NCI-H1930 (cell line): ENCODE measurements at places on chromosomes 6 and 20.

GRCh38 chr6:140463312-140463710 is 1088.9 kb upstream of the CITED2 start:
- no peak for DNase-seq

GRCh38 chr6:221531-222349 is 70.5 kb upstream of the DUSP22 start:
- no peak for DNase-seq

GRCh38 chr20:17664025-17664633 is 17.9 kb downstream of the RRBP1 start:
- no peak for DNase-seq

- DNase-seq = no peak
Measured at GRCh38 chr6:13425270-13425873, 62.0 kb downstream of the GFOD1 start.

GRCh38 chr6:12504325-12504966 is 212.1 kb upstream of the PHACTR1 start:
- no peak for DNase-seq

- no peak for DNase-seq
Measured at GRCh38 chr6:106823058-106823457, 151.5 kb downstream of the CD24 start.

DNA sequence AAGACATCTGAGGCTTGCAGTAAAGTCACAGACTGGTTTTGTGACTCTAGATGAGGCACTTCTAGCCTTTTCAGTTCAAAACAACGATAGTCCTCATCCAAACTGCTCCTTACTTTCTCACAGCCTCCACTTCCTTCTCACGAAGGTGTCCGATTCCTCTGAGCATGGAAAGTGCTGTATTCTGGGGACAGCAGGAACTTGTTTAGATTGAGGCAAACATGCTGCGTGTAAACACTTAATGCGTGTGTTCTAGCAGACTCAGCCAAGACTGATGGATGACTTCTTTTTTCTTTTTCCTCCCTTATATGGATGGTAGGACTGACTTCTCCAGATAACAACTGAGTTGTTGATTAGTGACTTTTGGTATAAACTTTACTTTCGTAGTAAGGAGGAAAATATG is 80.2 kb upstream of the PRDM1 start:
- no peak for DNase-seq

DNA sequence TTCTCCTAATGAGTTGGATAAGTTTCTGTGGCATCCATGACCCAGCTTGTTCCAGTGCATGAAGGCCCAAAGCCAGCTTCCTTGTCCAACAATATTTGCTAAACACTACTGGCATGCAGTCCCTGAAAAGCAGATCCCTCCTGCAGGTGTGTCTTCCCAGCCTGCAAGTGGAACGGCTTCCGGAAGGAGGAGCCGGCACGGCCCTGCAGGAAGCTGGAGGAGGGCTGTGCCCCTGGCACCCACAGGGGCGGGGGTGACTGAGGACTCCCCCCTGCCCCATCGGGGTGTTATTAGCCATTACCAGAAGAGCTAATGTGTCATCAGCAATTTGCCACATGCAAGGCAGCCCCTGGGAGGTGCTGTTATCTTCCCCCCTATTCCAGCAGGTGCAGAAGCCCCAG is 27.4 kb downstream of the NPEPL1 start:
- no peak for DNase-seq

- no peak for DNase-seq
Measured at GRCh38 chr6:117928833-117929232, 21.8 kb downstream of the SLC35F1 start.

DNA sequence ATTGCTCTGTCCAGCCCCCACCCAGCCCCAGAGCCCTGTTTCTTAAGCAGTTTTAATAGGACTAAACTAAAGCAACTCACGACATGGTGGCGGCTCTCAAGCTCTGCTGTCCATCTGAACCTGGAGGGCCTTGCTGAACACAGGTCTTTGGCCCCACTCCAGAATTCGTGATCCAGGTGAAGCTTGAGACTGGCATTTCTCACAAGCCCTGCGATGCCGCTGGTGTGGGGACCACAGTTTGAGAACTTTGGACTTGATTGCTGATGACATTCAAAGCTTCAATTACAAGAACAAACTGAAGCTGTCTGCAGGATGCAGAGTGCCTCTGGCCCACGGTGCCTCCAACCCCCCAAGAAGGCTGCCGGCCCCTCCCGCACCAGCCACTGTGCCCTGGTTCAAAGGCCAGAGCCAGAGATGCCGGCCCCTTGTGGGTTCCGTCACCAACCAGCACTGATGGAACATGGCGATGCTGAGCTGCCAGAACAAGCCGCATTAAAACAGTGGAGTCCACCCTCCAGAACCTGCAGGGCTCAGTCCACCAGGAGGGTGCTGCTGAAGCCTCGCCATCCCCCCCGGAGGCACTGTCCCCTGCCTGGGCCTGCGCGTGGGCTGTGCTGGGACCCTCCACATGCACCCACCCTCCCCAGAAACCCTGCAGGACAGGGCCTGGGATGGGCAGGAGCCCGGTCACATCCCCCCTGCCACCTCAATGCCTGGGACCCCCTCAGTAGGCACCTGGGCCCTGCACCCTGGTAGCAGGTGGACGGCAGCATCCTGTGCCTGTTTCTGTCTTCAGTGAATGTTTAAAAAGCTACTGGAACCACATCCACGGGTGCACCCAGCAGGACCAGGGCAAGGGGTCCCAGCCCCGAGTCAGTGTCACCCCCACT is 101.1 kb downstream of the PSMB1 start:
- DNase-seq = no peak

DNA sequence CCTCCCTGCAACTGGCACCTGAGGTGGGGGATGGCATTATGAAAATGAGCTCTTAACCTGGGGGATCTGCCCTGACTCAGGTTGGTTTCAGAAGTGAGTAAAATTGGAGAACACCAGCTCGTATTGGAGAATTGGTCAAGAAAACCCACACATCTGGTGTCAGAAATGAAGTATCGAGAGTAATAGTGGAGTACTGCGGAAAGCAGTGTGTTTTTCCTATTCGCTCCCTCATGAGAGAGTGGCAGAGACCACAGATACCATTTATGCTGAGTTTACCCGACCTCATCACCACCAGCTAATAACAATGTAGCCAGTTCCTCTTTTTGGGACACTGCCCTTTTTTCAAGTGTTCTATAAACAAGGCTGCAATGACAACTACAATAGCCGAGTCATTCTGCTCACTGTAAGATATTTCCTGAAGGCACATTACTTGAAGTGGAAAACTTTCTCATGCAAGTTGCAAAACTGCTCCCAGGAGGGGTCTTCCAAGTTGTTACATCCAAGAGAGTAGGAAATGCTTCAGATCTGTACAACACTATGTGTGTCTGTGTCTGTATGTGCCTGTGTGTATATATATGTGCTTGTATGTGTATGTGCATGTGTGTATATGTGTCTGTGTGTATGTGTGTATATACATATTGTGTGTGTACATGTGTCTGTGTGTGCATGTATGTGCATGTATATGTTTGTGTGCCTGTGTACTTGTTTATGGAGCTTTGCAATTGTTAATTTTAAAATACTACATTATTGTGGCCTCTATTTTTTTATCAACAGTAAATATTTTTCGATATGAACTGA is 106.0 kb upstream of the CST7 start:
- no peak for DNase-seq

DNA sequence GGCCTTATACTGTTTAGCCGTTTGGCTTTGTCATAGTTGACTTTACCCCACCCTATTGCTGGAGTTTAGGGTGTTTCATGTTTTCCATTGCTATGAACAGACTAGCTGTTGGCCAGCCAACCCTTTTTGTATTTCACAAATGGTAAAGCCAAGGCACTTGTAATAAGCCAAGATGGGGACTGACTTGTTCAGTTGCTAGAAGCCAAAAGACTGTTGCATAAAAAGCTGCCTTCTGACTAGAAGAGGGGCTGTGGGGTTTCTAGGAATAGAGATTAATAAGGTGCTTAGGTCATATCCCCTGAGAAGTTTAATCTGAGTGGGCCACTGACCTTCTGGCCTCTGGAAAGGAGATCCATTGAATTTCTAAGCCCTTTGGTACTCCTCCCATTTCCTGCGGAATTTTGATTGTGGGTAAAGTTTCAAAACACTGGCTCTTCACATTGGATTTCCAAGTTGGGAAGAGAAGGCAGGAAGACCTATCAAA is 211.1 kb downstream of the PLCB4 start:
- no peak for DNase-seq

- DNase-seq = no peak
Measured at GRCh38 chr6:142167071-142167470, 20.0 kb downstream of the VTA1 start.

GRCh38 chr6:83252719-83253118 is 59.6 kb downstream of the RWDD2A start:
- DNase-seq = no peak

DNA sequence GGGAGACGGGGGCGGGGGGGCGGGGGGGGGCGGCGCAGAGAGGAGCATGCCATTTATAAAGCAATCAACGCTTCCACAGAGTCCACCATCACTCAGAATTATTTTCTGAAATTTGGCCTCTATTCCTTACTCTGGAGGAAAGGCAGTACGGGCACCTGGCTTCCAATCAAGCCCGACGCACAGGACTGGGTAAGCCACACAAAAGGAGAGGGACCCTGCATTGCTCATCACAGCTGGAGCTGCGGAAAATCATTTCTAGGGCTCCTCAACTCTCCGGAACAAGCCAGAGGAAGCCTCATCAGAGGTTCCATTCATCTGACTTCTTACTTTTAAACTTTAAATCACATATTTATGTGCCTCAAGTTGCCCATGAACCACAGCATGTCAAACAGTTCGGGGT is 55.9 kb downstream of the TTI1 start:
- DNase-seq = no peak

- DNase-seq = no peak
Measured at GRCh38 chr6:13268913-13269518, 59.3 kb downstream of the TBC1D7 start.

DNA sequence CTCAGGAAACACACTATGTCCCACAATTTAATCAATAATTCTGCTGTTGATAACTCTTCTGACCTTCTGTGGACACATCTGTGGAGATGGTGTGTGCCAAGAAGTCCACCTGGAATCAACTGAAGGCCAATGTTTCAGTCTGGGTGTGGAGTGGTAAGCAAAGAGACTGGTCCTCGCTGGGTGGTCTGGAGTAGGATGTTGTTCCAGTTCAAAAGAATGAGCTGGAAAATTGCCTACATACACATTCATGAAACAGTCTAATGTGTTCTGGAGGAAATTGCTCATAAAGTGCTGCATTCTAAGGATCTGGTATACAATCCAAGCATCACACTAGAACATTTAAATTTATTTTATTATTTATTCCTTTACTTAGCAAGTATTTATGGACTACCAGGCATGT is 33.9 kb upstream of the TBX18 start:
- DNase-seq = no peak

GRCh38 chr20:18188434-18188833 is 50.8 kb downstream of the KAT14 start:
- DNase-seq = no peak

DNA sequence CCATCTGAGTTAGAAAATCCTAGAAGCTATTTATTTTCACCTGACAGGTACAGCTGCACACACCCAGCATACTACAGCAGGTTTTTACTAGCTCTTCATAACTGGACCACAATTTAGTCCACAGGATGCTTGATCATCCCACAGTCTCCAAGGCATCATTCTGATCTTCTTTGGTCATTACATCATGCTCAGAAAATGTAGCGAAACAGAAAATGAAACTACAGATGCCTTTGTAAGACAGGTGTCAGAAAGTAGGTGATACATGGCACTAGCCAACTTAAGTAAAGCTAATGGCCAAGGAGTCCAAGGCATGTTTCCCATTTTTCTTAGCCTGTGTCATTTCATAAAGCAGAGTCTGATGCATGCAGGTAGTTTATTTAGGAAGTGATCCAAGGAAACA is 102.3 kb downstream of the HTR1B start:
- no peak for DNase-seq

DNA sequence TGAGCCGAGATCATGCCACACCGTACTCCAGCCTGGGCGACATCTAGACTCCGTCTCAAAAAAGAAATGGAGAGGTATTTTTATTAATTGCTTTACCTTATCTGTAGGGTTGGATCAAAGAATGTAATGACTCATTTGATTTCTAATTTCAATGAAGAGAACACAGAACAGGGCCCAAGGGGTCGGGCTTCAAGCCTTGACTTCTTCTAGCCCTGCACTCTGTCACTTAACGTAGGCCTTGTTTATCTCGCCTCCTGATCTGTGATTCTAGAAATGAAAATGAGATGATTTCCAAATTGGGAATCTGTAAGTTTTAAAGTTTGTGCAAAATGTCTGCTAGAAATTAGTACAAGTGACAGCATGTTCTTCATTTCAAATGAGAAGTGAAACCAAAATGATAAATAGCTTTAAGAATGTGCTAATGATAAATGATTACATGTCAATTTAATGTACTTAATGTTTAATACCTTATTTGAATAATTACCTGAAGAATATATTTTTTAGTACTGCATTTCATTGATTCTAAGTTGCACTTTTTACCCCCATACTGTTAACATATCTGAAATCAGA is 180.5 kb downstream of the SLC16A10 start:
- DNase-seq = no peak

DNA sequence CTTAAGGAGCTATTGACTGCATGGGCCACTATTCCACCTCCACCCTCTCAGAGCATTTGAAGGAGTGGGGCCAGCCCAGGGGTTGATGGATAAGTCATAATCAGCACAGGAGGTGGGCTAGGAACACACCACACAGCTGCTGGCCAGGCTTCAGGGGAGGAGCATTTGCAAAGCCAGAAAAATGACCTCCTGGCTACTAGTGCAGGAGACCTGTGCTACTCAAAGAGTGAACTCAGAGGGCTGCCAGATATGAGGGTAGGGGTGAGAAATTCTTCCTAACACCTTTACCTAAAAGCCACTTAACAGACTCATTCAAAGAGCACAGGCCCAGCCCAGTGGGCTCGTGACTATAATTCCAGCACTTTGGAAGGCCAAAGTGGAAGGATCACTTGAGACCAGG is 210.8 kb downstream of the TBXT start:
- no peak for DNase-seq

DNA sequence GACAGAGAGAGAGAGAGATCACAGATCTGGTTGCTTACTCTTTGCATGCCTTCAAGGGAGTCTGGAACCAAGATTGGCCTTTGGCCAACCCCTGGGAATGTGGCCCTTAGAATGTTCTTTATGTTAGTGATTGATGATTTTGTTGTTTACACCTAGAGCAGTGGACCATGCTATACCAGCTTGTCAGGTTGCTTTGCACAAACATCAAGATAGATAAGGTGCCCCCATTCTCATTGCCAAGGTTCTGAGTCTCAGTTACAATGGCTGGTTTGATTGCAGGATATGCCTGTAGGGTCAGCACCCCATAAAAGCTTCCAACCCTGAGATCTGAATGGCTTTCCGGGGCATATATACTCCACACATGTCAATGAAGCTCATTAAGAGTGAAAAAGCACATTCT is 53.5 kb upstream of the SLC2A12 start:
- no peak for DNase-seq

GRCh38 chr20:774016-774659 is 5.8 kb upstream of the SLC52A3 start:
- DNase-seq = no peak
